Hepatic stellate cell (primary cell): ENCODE measurements at places on chromosomes 13 and 19.

DNA sequence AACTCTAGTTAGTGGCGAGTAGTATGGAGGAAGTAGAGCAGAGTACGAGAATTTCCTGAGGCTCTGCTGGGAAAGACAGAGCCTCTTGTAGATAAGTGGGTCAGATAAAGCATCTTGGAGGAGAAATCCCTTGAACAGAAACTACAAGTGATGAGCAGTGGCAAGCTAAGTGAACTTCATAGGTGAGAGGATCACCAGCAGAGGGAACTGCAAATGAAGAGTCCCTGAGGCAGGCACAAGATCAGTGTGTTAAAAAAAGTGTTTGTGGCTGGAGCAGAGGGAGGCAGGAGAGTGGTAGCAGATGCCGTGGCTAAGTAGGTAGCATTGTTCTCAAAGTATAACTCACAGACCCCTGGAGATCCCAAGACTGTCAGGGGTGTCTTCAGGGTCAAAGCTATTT is 437.6 kb downstream of the HS6ST3 start:
- no peak for DNase-seq

DNA sequence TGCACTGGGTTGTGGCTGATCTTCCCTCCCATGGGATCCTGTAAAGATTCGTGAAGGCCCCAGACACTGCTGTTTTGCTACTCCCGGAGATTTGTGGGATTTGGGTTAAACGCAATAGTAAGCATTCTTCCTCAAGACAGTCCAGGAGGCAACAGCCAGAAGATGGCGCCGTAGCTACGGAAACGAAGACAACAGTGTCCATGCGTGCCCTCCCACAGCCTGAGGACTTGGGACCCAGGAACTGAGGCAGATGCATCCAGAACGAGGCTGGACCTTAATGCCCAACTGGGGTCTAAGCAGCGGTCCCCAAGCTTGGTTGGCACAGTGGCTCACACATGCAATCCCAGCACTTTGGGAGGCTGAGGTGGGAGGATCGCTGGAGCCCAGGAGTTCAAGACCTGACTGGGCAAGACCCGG is 57.6 kb upstream of the ZNF507 start:
- peak; percentile 34 for DNase-seq

GRCh38 chr13:54165581-54166215 is 1137.1 kb downstream of the OLFM4 start:
- no peak for DNase-seq

- DNase-seq = no peak
These were observed 7.3 kb downstream of the KCNC3 start for GRCh38 chr19:50321831-50322230.

GRCh38 chr19:18496167-18496979 is 25.5 kb downstream of the ELL start:
- DNase-seq = peak; percentile 83

- peak; percentile 32 for DNase-seq
These were observed 27.7 kb upstream of the NFIC start for GRCh38 chr19:3338541-3339181.

DNA sequence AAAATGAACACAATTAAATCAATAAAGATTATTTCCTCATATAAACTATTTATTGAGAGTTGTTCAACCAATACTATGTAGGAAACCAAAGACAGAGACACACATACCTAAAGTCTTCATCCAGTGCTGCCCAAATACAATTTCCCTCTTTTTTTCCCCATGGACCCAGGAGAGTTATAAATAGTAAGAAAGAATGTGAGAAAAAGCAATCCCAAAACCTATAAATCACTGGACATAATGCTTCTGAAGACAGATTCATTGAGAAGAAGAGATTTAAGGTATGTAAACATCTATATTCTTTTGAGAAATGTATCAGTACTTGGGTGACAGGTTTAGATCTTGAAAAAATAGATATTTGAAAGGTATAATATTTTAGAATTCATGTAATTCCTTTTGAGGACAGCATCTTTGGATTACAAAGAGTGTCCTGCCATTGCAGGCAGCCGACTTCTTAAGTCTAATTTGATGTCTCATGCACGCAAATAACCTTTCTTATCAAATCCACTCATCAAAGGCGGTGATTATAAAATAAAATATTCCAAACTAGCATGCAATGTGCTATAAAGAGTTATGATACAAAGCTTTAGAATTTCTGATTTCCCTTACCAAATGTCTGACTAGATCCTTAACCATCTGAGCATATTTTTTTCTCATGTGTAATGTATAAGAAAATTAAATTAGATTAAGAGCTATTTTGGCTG is 739.4 kb downstream of the LIG4 start:
- DNase-seq = peak; percentile 16
